Naive thymus-derived CD8-positive, alpha-beta T cell (primary cell): ENCODE measurements at places on chromosomes 5 and 9. TPM values are rescaled to one million over a fixed set of nuclear protein-coding genes. Genes with fewer than 3 reads are reported as not detected.

Gene WDR31
- 0.43 TPM for polyA plus RNA-seq

- no peak for DNase-seq
Observed at GRCh38 chr5:58113172-58113571, 346.7 kb downstream of the PLK2 start.

DNA sequence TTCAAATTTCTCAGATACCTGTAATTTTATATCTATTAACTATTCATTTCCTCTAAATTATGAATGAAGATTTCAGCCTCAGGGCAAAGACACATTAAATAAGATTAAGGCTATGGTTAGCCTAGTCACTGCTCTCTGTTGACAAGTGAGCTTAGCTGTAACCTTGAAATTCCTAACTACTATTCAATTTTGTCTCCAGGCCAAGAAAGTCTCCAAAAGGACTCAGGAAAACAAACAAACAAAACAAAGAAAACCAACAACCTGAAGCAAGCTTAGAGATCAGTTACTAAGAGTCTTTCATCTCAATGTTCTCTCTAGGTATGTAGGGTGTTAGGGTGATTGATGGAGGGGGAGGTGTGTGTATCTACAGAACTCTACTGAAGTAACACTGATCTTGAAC, 9.6 kb upstream of the CTNNAL1 start:
- no peak for DNase-seq

DNA sequence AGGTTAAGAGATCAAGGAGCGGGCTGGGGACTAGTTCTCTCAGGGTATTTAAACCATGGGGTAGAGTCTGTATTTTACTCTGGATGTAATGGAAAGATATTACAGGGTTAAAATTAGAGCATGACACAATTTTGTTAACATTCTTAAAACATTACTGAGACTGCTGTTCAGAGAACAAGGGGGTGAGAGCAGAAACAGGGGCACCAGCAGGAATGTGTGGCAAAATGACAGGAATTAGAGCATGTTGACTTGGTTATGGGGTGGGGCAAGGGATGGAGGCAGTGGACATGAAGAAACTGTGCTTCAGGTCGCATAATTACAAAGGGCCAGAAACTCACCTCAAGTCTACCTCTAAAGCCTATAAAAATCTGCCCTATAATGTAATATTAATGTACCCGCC, 75.0 kb downstream of the TMEM232 start:
- no peak for DNase-seq

DNA sequence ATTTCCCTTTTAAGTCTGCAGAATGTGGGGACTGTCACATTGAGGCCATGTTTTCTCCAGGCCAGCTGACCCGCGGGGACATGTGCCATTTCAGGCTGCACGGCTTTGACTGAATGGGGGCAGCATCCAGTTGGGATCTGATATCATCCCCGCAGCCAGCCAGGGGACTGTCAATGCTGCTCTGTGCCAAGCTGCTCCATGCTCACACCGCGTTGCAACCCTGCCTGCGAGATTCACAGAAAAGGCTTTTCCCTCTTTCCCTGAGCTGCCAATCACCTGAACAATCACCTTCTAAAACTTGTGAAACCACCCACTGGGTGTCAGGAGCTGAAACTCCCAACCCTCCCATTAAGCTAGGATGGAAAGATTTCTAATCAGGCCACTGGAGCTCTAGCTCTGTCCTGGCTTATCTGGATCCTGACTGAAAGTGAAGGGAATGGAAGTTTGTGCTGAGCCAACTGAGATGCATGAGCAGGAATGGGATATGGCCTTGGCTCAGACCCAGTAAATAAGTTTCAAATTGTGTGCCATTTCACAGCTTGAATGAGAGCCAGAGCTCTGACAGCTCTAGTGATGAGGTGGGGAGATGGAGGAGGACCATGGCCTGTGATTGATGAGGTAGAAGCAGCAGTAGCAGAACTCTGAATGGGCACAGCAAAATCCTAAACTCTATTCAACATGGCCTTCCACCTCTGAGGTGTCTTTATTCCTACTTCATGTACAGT, 34.5 kb upstream of the ZNF366 start:
- DNase-seq, result no peak

- no peak for DNase-seq
Observed at GRCh38 chr5:119322948-119323537, 32.8 kb upstream of the TNFAIP8 start.

- no peak for DNase-seq
Observed at GRCh38 chr9:133888048-133888808, 103.9 kb downstream of the VAV2 start.
